Caki2 (cell line): ENCODE measurements at places on chromosomes 12 and 14.

DNA sequence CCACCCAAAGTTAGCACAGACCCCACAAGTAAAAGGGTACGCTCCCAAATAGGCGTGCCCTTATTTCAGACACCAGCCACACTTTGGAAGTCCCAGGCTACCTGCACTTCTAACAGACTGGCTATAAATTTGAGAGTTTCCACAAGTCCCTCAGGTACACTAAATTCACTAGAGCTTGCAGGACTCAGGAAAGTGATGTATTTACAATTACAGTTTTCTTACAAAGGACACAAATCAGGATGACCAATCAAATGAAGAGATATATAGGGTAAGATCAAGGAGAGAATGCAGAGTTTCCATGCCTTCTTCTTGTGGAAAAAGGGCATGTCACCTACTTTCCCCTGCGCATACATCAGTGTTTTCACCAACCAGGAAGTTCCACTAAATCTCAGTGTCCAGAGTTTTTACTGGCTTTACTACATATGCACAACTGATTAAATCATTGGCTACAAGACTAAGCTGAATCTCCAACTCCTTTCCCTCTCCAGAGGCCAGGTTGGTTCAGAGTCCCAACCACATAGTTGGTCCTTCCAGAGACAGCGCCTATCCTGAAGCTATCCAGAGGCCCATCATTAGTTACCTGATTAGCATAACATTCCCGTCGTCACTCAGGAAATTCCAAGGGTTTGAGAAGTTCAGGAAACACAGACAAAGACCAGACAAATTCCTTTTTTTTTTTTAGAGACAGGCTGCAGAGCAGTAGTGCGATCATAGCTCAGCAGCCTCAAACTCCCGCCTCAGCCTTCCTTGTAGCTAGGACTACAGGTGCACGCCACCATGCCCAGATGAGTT lies 84.2 kb downstream of the DENND5B start:
- DNase-seq, result no peak

- no peak for DNase-seq
Observed at GRCh38 chr14:97446087-97446486, 648.9 kb downstream of the VRK1 start.

- no peak for DNase-seq
Observed at GRCh38 chr12:66584673-66585072, 94.2 kb downstream of the GRIP1 start.

GRCh38 chr14:78566026-78566858 lies 396.1 kb downstream of the NRXN3 start:
- DNase-seq, result peak; percentile 49

- DNase-seq, result no peak
Observed at GRCh38 chr12:34215213-34215892, 193.1 kb downstream of the ALG10 start.

GRCh38 chr12:50647479-50647878 lies 116.4 kb upstream of the ATF1 start:
- DNase-seq, result no peak

DNA sequence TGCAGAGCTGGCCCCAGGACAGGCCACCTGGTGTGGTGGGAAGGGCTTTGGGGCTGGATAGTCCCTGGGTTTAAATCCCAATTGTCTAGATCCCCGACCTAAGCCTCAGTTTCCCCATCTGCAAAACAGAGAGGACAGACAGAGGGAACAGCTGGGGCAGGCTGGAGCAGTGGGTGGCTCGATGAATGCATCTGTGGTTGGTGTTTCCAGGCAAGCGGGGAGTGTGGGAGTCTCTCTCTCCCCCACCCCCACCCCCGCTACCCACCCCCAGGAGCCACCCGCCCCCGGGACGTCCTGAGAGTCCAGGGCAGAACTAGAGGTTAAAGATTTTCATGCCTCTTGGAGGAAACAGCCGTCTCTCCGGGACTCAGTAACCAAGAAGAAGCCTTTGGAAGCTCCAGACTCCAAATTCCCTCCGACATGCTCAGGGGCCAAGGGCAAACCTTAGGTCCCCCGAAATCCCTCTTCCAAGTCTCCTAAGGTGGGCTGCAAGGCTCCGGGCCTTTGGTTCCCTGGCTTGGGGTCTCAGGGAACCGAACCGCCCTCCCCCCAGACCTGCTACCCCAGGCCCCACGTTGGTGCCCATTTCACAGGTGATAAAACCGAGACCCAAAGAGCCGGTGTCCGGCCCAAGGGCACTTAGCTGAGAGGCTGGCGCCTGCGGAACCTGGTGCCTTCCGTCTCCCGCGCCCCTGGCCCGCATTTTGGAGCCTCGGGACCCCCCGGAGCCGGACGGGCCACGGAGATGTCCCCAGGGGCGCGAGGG lies 474 bp downstream of the TRPV4 start:
- DNase-seq, result no peak

DNA sequence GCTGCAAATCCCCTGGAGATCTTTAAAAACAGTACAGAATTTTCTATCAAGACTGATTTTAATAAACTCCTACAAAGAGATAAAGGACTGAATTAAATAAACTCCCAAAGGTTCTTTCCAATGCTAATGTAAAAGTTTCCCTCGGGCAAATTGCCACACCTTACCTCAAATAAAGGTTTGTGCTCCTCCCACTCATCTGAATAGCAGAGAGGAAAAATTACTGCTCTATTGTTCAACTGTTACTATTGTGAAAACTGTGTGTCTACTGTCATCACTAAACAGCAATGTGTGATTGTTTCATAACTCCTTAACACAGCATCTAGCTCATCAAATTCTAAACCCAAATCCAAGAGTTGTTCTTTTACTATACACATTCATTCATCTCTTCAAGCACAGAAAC lies 3.2 kb downstream of the SPTLC2 start:
- no peak for DNase-seq

DNA sequence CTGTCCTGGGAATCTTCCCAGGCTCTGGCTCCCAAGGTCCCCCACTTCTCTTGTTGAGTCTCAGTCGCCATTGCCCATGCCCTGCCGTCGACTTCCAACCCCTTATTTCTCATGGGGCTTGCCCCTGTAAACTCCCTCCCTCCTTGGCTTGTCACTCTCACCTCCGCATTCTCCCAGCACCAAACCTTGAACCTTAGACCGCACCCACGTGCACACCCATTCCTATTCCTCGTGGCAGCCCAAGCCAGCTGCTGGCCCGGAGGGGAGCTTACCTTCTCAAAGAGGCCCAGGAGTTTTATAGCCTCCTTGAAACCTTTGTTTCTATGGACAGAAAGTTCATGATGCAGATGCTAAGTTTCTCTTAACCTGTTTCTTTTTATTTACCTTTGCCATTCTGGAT lies 4.6 kb downstream of the JDP2 start:
- DNase-seq, result no peak

GRCh38 chr12:62211510-62211909 lies 48.7 kb upstream of the USP15 start:
- no peak for DNase-seq
